ENCODE measurements at places on chromosomes 7 and 10.

DNA sequence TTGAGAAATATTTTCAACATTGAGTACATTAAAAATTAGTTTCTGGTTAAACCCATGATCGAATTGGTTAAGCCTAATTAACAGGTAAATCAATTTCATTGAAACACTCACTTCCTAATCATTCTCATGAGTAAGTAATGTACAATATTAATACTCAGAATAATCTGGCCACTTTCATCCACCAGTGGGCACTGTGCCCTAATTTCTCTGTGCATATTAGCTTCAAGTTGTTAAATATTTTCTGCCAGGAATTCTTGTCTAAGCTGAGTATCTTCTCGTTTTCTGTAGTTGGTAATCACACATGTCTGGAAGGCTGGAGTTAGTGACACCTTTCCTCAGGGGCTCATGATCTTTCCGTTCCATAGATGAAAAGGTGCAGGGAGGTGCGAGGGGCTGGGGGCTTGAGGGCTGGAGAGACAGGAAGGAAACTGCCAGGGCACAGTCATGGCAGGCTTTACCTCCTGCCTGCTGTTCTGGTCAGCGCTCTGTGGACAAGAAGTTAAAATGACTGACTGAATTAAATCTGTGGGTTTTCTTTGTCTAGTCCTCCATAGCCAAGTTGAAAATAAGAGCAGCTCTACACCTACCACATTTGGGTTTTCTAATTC lies 71.9 kb downstream of the WIPF3 start:
- peak; percentile 20 for DNase-seq

DNA sequence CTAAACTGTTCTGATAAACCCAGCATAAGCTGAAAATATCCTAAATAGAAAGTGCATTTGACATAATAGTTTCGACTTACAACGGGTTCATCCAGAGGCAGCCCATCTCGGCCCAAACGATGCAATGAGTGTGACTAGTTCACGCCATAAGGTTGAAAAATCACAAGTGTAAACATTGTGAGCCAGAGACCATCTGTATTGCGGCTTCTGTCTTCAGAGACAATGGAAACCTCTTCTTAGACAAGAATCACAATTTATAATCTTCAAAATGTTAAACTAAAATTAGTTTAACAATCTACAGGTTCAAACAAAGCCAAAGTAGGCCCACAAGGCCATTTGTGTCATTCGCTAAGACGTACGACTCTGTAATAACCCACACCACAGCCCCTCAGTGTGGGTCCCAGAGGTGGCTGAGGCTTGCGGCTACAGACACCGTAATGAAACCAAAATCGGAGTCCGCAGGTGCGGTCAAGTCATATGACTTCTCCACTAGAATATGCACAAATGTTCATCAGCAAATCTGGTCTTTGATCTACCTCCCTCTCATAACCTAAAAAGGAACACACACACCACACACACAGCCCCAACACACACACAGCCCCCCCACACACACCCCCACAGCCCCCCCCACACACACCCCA lies 81.8 kb downstream of the DIP2C start:
- no peak for DNase-seq

- DNase-seq: no peak
Observed at GRCh38 chr10:484441-484924, 205.0 kb downstream of the DIP2C start.

- DNase-seq: peak; percentile 60
Observed at GRCh38 chr10:90857635-90858460, at the start of gene HTR7. HTR7 (minus strand) TSS chr10:90858039; CDS start chr10:90857671, 368 bp downstream.

DNA sequence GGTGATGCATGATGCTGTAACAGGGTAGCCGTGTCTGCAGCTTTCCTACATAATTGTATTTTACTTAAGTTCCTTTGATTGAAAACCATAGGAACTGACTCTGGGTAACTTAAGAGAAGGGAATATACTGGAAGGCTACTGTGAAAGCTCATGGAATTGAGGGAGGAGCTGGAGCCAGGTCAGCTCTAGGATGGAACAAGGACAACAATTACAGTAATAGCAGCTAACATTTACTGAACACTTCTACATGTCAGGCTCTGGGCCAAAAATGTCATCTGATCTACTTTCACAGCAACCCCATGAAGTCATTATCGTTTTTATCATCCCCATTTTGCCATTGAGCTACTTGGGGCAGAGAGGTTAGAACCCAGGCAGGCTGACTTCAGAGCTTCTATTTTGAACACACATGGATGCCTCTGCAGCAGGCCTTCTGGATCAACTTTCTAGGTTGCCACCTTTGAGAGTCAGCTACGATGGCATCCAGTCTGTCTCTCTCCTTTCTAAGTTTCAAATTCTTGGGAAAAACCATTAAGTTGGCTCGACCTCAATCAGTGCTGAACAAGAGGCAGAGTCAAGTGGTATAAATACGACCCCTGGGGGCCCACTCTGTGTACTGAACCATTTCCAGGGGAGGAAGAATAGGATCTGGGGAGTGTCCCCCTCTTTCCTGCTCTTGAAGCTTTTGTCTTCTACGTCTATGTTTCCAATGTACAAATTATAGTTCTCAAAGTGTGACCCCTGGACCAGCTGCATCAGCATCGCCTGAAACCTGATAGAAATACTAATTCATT lies 272.3 kb upstream of the PLPP4 start:
- DNase-seq: no peak

GRCh38 chr7:142379201-142379885 lies 121.5 kb upstream of the PRSS58 start:
- DNase-seq: no peak

DNA sequence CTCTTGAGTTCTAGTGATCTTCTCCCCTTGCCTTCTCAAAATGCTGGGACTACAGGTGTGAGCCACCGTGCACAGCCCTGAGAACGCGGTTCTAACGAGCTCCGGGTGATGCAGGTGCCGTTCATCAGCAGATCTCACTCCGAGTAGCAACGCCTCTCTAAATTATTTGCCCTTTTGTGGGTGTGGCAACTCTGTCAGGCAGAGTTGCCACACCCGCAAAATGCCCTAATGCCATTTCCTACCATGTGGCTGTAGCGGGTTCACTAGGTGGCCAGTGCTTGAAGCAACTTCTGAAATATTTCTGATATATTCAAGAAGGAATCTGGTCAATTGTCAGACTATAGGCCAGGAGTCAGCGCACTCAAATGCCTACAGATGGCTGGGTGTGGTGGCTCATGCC lies 62.9 kb upstream of the NMT2 start:
- DNase-seq: no peak

GRCh38 chr7:13998866-13999265 lies 9.4 kb upstream of the ETV1 start:
- DNase-seq: no peak

- no peak for DNase-seq
Observed at GRCh38 chr7:155254018-155254417, 43.7 kb upstream of the INSIG1 start.

GRCh38 chr10:130429809-130430208 lies 293.6 kb downstream of the GLRX3 start:
- DNase-seq: no peak

GRCh38 chr10:125850766-125851731 lies 27.7 kb downstream of the BCCIP start:
- no peak for DNase-seq

- no peak for DNase-seq
Observed at GRCh38 chr10:84047258-84048010, 91.9 kb upstream of the GHITM start.

DNA sequence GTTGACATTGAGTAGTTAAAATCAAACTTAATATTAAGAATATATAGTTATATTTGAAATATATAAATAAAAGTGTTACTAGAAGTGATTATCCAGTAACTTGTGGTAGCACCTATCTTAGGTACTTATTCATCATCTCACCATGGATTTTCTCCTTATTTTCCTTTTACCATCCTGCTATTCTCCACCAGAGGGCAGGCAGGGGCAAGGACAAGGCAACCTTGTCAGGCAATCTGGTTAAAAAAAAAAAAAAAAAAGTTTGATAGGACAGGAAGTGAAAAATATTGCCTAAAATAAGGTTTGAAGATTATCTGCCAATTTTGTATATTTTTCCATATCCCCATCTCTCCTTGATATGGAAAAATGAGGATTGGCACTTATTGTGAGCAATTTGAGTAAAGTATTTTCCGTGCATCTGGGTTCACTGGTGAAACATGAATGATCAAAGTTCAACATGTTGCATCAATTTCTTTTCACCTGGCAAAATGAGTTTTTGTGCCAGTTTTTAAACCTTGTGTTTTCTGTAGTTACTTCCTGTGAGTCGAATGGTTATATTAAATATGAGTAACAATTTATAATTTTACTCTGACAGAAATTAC lies 256.7 kb downstream of the AGMO start:
- peak; percentile 19 for DNase-seq

DNA sequence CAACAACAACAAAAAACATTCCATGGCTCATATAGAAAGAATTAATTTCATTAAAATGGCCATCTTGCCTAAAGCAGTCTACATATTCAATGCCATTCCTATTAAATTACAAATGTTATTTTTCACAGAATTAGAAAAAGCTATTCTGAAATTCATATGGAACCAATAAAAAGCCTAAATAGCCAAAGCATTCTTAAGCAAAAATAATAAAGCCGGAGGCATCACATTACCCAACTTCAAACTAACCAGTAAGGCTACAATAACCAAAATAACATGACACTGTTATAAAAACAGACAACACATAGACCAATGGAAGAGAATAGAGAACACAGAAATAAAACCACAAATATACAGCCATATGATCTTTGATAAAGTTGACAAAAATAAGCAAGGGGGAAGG lies 330.4 kb downstream of the KIF20B start:
- no peak for DNase-seq

GRCh38 chr10:116850058-116850611 lies 836 bp downstream of the ENO4 start:
- no peak for DNase-seq

GRCh38 chr7:13028825-13029099 lies 341.3 kb downstream of the ARL4A start:
- DNase-seq: no peak

GRCh38 chr10:75828413-75828812 lies 397.0 kb downstream of the LRMDA start:
- no peak for DNase-seq

DNA sequence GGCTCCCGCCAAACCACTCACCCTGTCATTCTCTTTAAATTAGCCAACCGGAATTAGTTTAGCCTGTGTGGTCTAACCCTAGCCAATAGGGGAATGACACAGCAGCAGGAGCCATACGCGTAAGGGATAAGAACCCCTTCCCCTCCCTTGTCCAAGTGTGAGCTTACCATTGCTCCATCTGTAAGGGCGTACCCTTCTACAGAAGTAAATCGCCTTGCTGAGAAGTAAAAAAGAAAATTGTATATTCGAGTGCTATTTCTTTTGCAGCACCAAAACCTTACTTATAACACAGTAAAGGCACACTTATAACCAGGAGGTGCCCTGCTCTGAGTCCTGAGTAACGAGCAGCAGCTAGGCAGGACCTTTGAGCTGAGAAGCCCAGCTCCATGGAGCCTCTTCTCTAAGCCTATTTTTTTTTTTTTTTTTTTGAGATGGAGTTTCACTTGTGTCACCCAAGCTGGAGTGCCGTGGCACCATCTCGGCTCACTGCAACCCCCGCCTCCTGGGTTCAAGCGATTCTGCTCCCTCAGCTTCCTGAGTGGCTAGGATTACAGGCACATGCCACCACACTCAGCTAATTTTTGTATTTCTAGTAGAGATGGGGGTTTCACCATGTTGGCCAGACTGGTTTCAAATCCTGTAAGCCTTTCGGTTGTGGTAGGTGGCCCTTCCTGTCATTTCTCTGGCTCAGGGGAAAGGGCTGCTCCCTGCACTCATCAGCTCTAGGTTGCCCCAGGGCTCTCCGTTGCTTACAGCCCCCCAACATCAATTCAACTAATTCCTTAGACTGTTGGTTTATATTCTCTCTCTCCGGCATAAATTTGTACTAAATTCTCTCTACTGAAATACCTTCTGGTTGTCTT lies 73.3 kb downstream of the NSUN6 start:
- DNase-seq: no peak

- no peak for DNase-seq
Observed at GRCh38 chr7:13563257-13563656, 426.2 kb downstream of the ETV1 start.

GRCh38 chr10:17768496-17768895 lies 16.5 kb downstream of the TMEM236 start:
- no peak for DNase-seq

GRCh38 chr7:11706666-11707605 lies 125.1 kb downstream of the THSD7A start:
- DNase-seq: no peak

- peak; percentile 85 for DNase-seq
Observed at GRCh38 chr7:149787428-149788299, 14.3 kb upstream of the ZNF467 start.

DNA sequence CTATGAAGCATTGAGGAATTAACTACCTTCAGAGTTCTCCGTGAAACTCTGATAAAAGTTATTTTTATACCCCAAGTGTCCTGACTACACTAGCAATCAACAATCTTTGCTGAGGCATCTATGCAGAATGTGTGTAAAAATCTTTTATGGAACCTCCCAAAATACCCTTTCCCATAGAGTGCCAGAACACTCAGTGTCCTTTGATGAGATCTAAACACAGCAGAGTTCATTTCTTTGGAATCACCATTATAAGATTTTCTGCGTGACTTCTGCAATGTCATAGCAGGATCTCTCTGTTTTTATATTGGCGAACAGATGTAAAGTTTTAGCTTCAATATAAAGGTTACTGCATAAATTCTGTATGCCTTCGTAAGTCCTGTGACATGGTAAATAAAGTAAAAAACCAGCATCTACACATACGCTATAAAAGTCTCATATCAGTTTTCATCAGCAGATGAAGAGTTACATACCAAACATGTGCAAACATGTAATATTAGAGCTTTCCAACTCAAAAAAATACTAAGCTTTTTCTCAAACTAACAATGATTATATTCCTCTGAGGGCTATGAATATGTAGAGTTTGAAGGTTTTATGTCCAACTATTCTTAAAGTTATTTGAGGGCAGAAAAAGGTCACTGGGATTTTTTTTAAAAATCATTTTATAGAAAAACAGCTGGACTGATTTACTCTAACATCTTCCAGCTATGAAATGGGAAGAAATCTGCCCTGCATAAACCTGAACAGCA lies 67.2 kb downstream of the SKIDA1 start:
- DNase-seq: no peak

GRCh38 chr10:35933940-35934641 lies 292.0 kb upstream of the FZD8 start:
- DNase-seq: no peak

DNA sequence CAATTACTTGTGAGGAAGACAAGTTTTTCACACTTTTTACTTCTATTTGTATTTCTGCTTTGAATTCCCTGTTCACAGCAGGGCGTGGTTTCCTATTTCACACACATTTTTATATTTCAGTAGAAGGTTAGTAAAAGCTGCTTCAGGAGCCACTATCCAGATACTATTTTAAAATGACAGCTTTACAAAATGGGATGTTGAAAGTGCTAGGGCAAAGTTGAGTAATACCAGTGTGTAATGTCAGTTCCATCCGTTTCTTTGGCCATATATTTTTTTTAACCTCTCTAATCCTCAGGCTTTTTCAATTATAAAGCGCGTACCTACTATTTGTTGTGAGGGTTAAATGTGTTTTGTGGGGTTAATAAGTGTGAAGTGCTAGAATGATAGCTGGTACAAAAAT lies 276.6 kb downstream of the GPR158 start:
- no peak for DNase-seq

GRCh38 chr7:30163231-30163894 lies 28.6 kb downstream of the MTURN start:
- DNase-seq: peak; percentile 56
